ENCODE measurements at places on chromosomes 3 and 15.

- no peak for DNase-seq
These were observed 18.0 kb downstream of the SPPL2A start for GRCh38 chr15:50747523-50747922.

GRCh38 chr3:185949515-185949914, 11.7 kb upstream of the TRA2B start:
- no peak for DNase-seq

- no peak for DNase-seq
These were observed 1.6 kb downstream of the PARP3 start for GRCh38 chr3:51943451-51944391.

DNA sequence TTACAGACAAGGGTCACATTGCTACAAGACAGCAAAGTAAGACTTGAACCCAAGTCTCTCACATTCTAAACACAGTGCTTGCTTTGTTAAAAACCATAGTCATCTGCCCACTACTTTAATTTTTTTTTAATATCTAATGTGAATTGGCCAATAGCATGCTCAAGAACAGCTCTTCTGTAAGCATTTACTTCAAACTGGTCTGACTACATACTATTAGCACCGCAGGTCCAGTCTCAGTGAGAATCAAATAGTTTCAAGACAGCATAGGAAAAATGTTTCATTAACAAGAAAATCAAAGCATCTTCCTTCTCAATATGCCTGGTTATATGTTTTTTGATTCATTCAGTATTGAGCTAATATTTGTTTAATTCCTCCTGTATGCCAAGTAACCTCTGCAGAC, 419.9 kb downstream of the ERC2 start:
- no peak for DNase-seq

- DNase-seq: no peak
These were observed 114.3 kb downstream of the FAM43A start for GRCh38 chr3:194800002-194800401.

GRCh38 chr3:43162230-43163084, 56.6 kb upstream of the POMGNT2 start:
- no peak for DNase-seq

GRCh38 chr3:197511130-197511529, 44.6 kb downstream of the BDH1 start:
- no peak for DNase-seq

DNA sequence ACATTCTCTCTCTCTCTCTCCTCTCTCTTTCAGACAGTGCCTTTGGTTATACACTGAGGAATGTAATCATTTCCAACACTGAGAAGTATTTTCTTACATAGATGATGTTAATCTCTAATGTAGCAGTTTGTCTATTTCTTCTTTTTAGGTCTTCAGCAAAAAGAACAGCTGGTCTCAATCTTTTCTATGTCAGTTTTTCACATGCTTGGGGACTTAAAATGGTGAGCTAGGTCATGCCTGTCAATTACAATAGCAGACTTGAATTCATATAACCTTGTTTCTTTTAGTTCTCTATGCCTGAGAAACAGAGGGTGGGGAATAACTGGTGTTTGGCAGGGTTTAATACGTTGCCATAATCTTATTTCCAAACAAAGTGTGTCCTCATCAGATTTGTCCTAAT, 786.2 kb downstream of the SQOR start:
- no peak for DNase-seq

DNA sequence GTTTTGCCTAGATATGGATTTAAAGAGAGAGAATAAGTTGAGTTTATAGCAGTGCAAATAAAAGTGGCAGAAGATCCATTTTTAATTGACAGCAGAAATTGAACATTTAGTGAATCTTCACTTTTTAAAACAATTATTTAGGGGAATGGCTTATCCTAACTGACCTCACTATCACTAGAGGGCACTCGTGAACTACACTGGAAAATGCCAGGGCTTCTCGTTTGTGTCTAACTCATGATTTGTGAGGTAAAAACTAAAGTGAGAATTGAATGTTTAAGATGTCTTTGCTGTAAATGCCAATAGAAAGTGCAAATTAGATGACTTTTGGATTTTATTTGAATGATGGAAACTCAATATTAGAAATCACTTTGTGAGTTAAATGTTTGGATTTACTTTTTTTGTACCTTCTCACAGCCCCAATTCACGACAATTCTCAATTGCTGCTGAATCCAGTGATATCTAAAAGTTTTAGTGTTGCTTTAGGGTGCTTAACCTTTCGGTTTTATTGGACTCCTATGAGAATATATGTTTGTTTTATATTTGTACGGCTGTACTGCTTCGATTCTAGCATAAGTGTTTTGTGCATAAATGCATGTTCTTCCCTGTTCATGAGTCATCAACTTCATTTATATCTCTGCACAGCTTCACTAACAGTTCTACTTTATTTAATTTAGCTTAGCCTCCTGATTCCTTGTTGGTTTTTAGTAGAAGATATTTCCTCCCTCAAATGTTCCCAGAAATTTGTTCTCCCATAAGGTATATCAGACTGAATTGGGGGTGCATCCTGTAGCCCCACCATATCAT, 462.1 kb downstream of the MFSD1 start:
- DNase-seq: no peak

DNA sequence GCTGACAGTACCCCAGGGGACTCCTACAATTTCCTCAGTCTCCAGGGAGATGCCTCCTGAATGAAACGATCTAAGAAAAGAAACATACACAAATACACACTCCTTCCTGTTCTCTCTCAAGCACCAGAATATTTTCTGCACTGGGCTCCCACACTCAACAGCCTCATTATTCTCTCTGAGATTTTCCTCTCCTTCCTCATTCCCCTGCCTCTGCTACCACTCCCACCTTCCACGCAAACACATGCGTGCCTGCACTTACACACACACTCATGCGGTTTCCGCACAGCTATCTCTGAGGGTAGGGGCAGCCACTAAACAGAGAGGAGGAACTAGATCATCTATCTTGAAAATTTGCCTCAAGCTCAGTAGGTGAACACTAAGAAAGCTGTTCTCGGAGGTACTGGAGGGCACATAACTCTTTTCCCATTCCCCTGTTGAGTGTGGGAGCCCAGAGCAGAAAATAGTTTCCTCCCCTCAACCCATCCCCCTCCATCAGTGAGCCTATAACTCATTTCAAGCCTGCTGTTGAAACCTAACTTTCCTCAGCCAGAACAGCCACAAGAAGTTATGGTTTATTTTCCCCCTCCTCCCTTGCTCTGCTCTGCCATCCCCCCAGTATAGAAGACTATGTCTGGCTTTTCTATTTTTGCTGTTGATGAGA, 30.5 kb upstream of the TIPARP start:
- no peak for DNase-seq

DNA sequence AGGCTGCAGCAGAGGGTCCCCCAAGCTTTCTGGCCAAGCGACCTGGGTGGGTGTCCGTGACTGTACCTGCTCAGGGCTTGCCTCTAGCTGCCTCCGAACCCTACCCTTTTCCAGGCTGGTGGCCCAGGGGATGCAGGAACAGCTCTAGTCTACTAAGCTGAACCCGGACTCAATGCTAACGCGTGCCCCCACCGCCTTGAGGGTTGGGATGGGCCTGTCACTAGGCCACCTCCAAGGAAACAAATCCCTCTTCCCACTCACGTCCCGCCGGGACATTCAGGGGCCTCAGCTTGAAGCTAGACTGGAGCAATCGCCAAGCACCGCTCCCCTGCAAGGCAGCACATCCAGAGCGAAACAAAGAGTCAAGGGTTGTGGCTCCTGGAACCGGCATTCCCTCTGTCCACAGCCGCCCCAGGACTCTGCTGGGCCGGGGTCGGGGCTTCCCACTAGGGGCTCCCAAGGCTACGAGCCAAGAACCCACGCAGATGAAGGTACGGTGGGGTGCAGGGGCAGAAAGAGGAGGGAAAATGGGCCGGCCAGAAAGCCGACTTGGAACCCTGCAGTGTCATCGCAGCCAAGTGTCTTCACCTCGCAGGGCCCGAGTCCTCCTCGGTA, 2.9 kb downstream of the FBXL22 start:
- peak; percentile 43 for DNase-seq

GRCh38 chr3:29864809-29865208, 583.9 kb downstream of the RBMS3 start:
- DNase-seq: no peak

DNA sequence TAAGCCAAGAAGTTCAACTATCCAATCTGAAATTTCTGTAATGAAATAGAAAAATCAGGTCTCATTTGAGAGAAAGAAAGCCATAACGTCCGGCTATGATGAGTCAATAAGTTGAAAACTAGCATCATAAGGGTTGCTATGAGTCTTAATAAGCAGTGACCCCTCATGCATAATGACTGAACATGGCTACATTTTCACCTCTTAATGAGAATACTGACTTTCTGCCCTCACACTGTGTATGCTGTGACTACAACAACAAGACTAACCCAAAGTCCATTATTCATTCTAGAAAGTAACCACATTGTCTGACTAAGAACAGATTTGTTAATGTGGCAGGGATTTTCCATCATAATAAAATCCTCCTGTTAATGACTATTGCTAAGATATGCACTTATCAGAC, 884.0 kb upstream of the CADM2 start:
- no peak for DNase-seq

- no peak for DNase-seq
These were observed 17.4 kb upstream of the SLC25A36 start for GRCh38 chr3:140924097-140924873.

DNA sequence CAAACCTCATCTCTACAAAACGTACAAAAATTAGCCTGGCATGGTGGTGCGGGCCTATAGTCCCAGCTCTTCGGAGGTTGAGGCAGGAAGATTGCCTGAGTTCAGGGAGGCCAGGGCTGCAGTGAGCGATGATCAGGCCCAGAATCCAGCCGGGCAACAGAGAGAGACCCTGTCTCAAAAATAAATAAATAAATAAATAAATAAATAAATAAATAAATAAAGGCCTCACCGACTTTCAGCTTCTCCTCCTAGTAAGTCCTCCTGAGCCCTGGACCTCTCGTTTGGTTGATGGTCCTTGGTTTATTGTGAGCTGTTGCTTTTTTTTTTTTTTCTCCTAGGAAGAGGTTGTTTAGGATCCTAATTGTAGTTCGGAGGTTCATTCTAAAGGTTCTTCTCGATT, 25.1 kb downstream of the WDR73 start:
- no peak for DNase-seq

Data from NCI-H526 treated with DMSO at 0.1 percent for 48 hours (cell line).